ENCODE measurements at places on chromosomes 1 and 21.

DNA sequence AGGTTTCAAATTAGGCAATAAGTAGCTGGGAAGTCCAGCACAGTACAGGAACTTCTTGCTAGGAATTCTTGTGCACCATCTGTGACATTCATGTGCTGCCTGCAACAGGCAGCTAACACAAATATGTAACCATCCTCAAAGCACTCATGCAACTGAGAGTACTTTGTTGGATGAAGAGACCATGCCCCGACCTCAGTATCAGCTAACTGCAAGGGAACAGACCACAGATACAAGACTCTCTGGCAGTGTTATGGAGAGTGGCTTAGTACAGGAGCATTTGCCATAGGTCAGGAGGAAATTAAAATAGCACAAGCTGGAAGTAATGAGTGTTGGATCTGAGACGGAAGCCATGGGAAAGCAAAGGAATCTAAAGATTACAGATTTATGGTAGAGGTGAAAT lies 123.6 kb downstream of the LRRC53 start:
- H3K4me1 ChIP-seq, result no peaks in the 10 kb centered on the region
- H3K27ac ChIP-seq, result no peak overlapping the region
- no peaks in the 10 kb centered on the region for H3K36me3 ChIP-seq
- H3K4me3 ChIP-seq, result no peak overlapping the region
- H3K27me3 ChIP-seq, result no peaks in the 10 kb centered on the region
- no peak for DNase-seq

GRCh38 chr1:174157157-174157806 lies 2.0 kb upstream of the RABGAP1L start:
- no peaks in the 10 kb centered on the region for H3K36me3 ChIP-seq
- DNase-seq, result no peak
- no peak overlapping the region for H3K27ac ChIP-seq
- peaks cover 25% of the 10 kb centered on the region for H3K4me1 ChIP-seq
- no peak overlapping the region for H3K4me3 ChIP-seq

GRCh38 chr1:209231476-209232156 lies 351.9 kb upstream of the CAMK1G start:
- H3K36me3 ChIP-seq, result no peaks in the 10 kb centered on the region
- no peaks in the 10 kb centered on the region for H3K27me3 ChIP-seq
- H3K4me3 ChIP-seq, result no peak overlapping the region
- no peaks in the 10 kb centered on the region for H3K4me1 ChIP-seq
- no peak for DNase-seq
- H3K27ac ChIP-seq, result no peak overlapping the region

- no peaks in the 10 kb centered on the region for H3K4me1 ChIP-seq
- H3K27me3 ChIP-seq, result no peaks in the 10 kb centered on the region
- no peak overlapping the region for H3K27ac ChIP-seq
- H3K36me3 ChIP-seq, result no peaks in the 10 kb centered on the region
- no peak overlapping the region for H3K4me3 ChIP-seq
These were observed 180.9 kb downstream of the PTGER3 start for GRCh38 chr1:70866542-70867264.

DNA sequence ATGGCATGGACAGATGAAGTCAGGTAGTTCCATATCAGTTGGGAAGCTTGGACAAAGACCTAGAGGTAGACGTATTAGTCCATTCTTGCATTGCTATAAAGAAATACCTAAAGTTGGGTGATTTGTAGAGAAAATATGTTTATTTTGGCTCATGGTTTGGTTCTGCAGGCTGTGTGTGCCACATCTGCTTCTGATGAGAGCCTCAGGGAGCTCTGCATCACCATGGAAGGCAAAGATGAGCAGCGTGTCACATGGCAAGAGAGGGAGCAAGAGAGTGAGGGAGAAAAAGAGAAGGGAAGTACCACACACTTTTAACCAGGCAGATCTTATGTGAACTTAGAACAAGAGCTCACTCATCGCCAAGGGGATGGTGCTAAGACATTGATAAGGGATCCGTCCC lies 9.0 kb downstream of the TSACC start:
- no peak for DNase-seq
- no peaks in the 10 kb centered on the region for H3K4me1 ChIP-seq
- no peaks in the 10 kb centered on the region for H3K36me3 ChIP-seq
- H3K4me3 ChIP-seq, result no peak overlapping the region
- no peak overlapping the region for H3K27ac ChIP-seq
- no peaks in the 10 kb centered on the region for H3K27me3 ChIP-seq

DNA sequence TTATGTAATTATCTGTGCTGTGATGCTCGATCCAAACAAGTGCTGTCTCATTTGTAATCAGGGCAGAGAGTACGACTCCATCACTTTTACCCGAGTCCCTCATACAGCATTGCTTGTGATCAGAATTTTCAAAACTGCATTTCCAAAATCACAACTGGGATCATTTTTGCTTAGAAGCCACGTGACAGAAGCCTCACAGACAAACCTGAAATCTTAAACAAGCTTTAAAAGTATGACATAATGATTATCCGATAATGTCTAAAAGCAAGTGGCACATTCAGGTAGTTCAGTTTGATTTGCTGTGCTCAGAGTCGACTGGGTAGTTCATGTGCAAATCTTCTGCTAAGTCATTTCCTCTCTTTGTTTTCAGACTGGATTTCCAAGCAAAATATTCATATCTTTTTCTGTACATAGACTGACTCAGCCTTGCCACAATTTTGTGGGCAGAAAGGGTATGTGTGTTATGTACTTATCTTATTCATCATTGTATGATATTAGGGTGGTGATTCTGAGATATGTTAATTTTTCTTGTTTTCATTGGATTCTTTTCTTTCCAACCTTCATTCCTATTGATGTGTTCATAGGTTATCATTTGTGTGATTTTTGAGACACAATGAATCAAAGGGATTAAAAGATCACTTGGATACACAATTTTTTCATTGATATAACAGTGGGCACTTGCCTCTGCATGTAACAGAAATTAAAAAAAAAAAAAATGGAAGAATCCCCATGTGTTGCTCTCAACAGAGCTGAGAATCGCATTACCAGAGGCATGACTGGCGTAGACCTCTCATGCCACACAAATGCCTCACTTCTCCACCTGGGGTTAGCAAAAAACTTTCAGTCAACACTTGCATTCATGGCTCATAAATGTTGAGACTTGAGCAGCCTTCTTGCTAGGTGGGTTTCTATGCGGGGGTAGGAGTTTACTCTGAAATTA lies 355.7 kb downstream of the LTN1 start:
- H3K36me3 ChIP-seq, result no peaks in the 10 kb centered on the region
- H3K4me3 ChIP-seq, result no peak overlapping the region
- H3K4me1 ChIP-seq, result no peaks in the 10 kb centered on the region
- H3K27ac ChIP-seq, result no peak overlapping the region
